ENCODE measurements at places on chromosomes 12 and 14.

DNA sequence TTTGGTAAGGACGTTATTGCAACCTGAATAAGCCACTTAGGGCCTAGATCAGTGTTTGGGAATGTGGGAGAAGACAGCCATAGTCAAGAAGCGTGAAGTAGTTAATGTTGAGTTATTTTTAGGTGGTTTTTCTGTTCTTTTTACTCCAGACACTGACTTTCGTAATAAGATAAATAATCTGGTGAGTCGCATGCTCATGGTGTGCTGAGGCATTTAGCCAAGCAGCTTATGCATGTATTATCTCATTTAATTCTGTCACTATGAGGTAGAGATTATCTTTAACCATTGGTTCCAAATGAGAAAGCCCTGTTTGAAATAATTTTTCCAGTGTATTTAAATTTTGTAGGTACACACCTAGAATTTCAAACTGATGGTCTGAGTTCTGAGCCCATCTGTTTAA is 67.3 kb downstream of the RCOR1 start:
- DNase-seq, result no peak

- no peak for DNase-seq
Observed at GRCh38 chr14:26401179-26401968, 196.5 kb downstream of the NOVA1 start.

DNA sequence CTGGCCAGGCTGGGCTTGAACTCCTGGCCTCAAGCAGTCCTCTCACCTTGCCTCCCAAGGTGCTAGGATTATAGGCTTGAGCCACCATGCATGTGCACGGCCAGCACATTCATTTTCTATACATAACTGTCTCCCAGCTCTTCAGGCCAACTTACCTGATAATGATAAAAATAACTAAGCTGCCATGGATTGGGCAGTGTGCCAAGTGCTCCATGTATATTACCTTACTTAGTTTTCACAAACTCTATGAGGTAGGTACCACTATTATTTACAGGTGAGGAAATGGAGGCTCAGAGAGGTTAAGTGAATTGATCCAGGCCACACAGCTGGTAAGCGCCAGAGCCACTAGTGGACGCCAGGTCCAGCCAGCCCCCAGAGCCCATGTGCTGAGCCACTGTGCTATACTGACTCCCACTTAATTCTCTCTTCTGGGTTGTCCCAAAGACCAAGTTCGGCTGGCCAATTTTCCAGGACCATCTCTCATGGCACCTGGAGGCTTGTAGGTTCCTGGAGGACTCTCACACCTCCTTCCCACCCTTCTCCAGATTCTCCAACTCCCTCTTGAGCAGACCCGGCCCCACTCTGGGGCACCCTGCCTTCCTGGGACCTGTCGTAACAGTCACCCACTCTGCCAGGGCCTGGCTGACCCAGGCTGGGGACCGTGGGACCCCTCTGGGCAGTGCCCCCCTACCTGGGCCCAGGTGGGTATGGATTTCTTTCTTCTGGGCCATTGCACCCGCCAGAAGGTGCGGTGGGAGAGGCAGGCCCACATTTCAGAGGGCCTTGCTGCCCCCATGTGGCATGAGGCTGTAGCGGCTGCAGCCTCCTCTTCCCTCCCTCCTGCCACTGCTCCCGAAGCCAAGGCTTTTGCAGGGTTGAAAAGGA is 30.2 kb upstream of the CIPC start:
- peak; percentile 80 for DNase-seq

- DNase-seq, result no peak
Observed at GRCh38 chr14:65415613-65416012, 3.1 kb downstream of the FUT8 start.

GRCh38 chr14:44940211-44940610 is 21.5 kb downstream of the KLHL28 start:
- no peak for DNase-seq

DNA sequence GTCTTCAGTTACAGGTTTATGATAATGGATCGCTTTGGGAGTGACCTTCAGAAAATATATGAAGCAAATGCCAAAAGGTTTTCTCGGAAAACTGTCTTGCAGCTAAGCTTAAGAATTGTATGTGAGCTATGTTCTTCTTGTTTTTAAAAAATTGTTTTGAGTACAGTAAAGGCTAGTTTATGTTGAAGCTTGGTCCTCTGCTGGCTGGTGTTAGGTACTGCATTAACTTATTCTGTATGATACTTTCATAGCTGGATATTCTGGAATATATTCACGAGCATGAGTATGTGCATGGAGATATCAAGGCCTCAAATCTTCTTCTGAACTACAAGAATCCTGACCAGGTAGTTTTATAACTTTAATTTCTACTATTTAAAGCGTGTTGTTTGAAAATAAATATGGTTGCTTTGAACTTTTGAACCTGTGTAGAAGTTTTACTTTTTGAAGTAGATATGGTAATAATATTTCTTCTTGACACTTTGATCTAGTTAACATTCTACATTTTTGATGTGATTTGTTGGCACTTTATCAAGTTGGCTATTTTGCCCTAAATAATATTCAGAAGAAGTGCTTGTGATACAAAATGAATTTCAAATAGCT is 55.7 kb downstream of the VRK1 start:
- peak; percentile 22 for DNase-seq

GRCh38 chr14:68564191-68564825 is 228.6 kb downstream of the ZFP36L1 start:
- no peak for DNase-seq

DNA sequence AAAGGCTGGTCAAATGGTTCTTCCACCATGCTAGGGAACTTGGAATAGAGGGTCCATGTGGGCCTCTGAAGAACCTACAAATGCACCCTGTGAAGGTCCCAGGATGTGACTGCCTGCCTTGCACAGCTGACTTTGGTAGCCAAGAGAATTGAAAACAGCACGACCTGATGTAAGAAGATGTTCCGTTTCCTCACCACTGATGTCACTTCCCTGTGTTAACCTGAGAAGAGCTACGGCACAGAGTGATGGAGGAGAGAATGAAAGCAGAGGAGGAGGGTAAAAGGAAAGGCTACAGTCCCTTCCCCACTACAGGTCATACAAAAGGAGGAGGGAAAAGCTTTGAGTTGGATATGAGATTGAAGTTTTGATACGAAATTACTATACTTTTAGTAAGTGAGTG is 328.8 kb downstream of the RGS6 start:
- DNase-seq, result no peak

- DNase-seq, result peak; percentile 70
Observed at GRCh38 chr12:118356809-118357256, 15.9 kb downstream of the TAOK3 start.

DNA sequence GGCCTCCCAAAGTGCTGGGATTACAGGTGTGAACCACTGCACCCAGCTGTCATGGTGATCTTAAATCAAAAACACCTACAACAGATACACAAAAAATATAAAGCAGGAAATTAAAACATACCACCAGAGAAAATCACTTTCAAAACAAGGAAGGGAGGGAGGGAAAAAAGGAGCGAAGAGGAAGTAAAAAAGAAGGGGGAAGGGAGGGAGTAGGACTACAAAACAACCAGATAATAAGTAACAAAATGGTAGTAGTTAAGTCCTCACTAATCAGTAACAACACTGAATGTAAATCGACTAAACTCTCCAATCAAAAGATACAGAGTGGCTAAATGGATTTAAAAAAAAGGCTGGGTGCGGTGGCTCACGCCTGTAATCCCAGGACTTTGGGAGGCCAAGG is 89.0 kb downstream of the SH2B3 start:
- no peak for DNase-seq

DNA sequence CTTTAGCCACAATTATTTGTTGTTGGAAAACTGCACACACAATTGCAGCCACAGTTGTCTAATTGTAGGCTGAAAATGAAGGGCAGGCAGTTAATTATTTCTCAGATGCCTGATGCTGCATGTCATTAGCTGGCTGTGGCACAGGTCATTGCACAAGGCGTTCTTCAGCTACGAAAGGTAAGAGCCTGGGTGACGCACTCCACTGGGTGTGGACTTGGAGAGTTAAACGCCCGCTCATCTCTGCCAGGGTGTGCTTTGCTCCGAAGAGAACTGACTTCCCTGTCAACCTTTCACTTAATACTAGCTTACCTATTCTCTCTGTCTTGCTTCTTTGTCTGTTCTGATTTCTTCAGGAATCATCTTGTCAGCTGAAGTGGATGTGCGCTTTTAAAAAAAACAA is 91.4 kb upstream of the CPM start:
- peak; percentile 85 for DNase-seq

DNA sequence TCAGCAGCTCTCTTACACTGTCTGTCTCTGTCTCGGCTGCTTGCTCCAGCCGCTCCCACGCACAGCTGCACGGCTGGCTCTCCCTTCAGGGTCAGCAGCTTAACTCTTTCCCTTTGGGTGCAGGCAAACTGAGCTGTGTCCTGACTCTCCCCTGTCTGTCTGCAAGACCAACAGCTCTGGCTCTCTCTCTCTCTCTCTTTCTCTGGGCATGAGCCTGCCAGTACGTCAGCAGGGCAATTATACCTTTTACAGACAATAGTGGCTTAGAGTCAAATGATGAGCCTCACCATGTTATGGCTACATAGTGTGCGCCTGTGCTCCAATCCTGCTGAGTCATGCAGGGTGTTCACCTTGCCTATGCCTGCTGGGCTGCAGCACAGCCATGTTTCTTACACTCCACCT is 120.5 kb upstream of the DDHD1 start:
- no peak for DNase-seq

Data from RWPE1 (cell line).